ENCODE measurements at places on chromosomes 2 and 18.

DNA sequence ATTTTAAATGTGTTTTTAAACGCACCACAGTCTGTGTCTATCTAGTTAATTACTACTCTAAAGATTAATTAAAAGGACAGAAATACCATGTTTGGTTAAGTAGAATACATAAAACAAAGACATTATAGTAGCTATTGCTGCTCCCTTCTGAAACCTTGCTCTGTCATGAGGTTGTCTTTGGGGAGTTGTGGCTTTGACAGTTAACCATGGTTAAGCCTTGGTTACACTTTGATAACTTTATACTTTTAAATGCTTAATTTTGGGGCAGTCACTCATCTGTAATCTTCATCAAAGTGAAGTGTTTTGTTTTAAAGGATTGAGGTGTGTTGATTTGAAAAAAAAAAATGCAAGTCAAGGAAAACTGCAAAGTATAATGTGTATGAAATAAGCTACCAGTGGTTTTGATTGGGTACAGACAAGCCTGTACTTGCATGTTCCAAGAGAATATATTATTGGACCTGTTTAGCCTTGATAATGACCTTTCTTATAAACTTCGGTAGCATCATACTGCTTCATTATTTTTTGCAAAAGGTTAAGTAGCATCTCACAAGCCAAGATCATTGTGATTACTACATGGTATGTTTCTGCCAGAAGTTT lies 29.8 kb upstream of the TBR1 start:
- DNase-seq: no peak

- DNase-seq: no peak
Observed at GRCh38 chr2:3641841-3642421, 16.1 kb upstream of the ALLC start.

DNA sequence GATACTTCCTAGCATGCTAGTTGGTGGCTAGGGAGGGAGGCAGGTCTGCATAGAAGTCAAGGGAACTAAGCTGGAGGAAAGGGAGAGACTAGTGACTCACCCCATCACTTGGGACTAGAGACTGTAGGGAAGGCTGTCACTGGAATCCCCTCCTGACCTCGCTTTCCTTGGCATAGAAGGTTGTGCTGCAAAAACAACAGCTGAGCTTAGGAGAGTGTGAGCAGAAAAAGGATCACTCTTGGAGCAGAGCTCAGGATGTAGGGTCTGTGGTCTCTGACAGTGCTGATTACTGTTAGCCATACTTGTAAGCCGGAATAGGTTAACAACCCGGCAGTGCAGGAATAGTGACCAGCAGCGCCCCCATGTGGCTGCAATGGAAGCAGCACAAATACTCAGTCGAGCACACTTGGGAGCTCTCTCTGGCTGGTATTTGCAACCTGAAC lies 66.9 kb upstream of the SMAD2 start:
- no peak for DNase-seq

DNA sequence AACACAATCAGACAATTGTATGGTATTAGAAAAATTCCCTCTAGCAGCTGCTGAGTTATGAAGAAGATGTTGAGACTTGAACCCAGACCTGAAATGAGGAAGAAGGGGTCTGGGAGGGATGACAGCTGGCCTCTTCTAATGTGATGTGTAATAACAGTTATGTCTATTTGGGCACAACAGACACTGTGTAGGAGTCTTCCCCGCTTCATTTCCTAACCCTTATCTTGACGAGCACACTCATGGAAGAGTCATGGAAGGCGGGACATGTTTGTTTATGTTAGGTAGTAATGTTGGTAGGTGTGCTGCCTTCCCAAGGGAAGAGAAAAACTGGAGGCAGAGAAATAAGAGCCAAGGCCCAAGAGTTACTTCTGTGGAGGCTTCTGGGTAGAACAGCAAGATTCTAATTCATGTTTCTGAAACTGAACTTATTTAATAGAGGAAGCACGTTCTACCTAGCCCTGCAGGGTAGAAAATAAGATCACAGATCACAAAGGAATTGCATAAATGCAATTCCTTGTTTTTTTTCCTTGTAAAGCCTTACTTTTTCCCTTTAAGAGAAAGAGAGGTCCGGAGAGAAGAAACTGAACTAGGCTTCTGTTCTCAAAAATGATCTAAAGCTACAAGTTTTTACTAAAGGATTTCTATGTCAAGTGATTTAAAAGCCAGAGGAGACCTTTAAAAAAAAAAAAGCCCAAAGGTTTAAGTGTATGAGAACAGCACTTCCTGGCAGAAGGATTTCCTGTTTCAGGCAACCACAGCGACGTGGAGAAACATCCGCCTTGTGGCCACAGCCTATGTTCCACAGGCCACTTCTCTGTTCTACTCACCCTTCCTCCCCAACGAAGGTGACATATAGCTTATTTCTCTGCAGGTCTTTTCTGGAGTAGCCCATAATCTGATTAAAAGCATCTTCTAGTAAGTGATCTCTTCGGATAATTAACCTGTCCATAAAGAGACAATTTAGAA lies 68.5 kb upstream of the STK17B start:
- DNase-seq: no peak

GRCh38 chr2:121485039-121485438 lies 45.6 kb upstream of the RNU4ATAC start:
- no peak for DNase-seq

DNA sequence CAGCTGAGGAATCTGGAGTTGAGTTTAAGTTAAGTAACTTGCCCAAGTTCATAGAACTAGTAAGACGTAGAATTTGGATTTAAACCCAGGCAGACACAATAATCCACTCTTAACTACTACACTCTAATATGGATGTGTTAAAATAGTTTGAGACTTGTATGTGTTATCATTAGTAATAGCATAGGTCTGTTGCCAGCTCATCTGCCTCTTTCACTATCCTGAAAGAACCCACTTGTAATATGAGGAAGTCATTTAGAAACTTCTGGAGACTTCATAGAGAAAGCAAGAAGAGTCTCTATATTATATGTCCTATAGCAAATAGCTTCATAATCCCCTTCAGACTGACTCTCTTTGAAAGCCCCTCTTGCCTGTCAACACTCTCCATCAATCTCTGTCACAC lies 43.0 kb upstream of the ACADL start:
- no peak for DNase-seq

DNA sequence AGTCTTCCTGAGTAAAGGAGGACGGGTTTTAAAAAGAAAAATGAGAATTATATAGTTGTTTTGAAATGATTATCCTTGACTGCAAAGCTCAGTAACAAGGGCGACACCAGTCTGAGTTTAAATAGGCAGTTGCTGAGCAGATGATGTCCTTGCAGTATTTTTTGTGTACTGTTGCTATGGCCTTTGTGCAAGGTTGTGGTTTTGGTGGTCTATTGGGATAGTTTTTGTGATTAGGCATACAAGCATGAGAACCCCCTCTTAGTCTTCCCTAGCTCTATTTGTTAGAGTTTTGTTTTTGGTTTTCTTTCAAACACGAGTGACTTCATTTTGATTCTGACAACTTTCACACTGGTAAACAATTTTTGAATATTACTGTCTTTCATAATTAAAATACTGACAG lies 64.1 kb downstream of the TAF4B start:
- no peak for DNase-seq

- DNase-seq: no peak
Observed at GRCh38 chr2:233036162-233036838, 3.8 kb downstream of the NEU2 start.

DNA sequence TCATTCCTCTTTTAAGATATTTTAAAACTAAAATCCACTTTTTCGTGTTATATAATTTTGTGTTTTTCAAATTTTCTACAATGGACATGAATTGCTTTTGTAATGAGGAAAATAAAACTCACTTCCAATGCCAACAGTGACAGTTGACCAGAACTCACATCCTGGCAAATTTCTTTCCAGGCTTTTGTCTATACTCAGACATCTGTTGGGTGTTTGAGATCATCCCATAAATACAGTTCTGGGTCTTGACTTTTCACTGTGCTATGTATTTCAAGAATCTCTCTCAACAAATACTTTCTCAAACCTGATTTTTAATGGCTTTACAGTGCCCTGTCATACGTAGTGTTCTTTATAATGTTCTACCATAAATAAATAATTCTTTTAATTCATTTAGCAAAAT lies 57.6 kb downstream of the RPL37A start:
- DNase-seq: no peak

DNA sequence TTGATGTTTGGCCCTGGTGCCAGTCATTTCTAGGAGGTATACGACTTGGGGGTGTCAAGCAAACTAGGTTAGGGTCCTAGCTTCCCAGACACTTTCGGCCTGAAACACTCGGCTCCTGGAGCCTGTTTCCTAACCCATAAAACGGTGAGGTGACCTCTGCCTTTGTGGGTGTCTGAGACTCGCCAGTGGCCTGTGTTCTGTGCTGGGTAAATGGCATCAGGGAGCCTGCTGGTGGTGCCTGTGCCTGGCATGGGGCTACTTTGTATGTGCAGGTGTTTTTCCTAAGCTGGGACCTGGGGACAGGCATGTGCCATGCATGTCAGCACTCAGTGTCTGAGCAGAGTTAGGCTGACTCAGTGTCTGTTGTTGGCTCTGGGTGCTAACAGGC lies 139.2 kb downstream of the GLI2 start:
- no peak for DNase-seq

- DNase-seq: no peak
Observed at GRCh38 chr2:171807831-171808393, 86.1 kb downstream of the SLC25A12 start.

- no peak for DNase-seq
Observed at GRCh38 chr18:35852786-35853185, 119.7 kb upstream of the RMP24 start.

DNA sequence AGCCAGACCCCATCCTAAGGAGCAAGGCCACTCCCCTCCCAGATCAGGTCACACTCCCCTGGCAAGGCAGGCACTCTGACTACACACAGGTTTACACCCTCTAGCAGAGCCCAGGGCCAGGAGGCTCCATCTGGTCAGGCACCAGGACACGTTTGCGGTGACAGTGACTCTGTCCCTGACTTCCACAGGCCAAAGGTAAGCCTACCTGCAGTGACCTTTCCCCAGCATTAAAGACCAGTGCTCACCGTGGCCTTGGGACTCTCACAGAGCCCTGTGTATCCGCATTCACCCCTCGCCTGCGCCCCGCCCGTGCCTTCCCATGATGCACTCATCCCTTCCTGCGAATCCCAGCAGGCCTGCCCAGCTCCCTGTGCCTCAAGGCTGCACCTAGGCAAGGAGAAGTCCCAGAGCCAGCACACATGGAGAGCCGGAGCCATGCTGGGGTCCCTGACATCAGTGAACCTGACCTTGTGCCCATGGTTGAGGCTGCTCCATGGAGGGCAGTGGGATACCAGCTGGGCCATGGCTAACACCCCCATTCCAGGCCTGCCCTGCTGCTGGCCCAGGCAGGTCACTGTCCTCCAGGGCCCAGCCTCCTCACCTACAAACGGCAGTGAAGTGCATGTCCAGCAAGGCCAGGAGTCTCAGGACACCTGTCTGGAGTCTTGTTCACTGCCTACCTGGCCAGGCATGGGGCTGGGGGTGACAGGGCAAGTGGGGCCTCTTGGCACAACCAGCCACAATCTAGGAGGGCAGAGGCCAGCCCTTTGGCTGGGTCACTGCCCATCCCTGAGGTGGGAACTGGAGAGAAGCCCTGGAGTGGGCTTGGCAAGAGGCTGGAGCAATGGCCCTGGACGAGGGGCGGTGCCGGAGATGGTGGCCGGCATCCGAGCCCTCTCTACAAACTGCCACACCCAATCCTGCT lies 3.0 kb downstream of the NEURL3 start:
- DNase-seq: no peak

DNA sequence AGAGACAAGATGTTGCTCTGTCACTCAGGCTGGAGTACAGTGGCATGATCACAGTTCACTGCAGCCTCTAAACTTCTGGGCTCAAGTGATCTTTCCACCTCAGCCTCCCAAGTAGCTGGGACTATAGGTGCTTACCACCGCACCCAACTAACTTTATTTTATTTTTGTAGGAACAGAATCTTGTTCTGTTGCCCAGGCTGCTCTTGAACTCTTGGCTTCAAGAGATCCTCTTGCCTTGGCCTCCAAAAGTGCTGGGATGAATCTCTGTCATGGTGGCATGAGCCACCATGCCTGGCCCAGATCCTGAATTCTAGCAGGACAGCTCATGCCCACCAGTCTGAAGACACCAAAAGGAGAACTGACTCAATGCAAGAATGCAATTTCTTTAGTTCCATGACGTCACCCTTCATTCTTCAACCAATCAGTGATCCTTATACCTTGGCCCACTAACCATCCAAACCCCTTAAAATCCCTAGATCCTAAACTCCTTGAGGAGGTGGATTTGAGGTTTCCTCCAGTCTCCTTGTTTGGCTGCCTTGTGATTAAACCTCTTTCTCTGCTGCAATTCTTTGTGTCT lies 25.6 kb upstream of the CXXC1 start:
- no peak for DNase-seq

DNA sequence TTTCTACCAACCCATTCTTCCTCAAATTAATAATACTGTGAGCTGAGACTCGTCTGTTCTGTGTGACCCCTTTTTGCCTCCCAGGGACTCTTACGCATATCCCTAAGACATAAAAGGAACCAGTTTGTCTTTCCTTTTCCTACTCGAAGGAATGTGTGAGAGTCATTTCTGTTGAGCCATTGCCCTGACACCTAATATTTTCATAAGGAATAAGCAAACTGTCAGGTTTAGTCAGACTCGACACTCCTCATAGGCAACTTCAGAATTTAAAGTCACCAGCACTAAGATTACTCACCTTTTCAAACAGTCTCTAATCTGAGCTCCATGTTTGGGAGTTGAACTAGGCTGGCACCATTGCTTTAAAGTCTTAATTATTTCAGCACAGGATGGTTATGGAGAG lies 305.5 kb downstream of the IKZF2 start:
- DNase-seq: no peak

- no peak for DNase-seq
Observed at GRCh38 chr2:46647041-46647440, 167.7 kb downstream of the TMEM247 start.

- DNase-seq: no peak
Observed at GRCh38 chr2:27184115-27184514, 27.7 kb upstream of the ATRAID start.

GRCh38 chr2:1310202-1310601 lies 103.1 kb upstream of the TPO start:
- DNase-seq: no peak

GRCh38 chr2:156728328-156728727 lies 292.1 kb downstream of the GPD2 start:
- no peak for DNase-seq

DNA sequence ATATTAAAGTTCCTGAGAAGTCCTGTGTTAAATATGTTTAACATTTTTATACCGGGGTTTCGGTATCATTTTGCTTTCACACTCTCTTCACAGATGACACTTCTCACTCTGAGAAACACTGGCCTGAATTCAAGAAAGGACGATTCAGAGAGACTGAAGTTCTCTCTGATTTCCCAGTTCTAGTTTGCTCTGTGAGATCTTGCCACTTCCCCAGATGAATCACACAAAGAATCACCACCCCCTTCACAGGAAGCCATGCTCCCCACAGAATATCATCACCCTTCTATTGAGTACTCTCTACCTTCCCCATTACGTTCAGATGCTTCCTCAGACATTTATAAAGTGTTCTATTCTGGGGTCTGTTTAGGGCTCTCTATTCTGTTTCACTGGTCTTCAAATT lies 16.1 kb upstream of the CD207 start:
- DNase-seq: no peak

All from NCI-H774 (cell line).